ENCODE measurements at places on chromosomes 5 and 9. TPM values are rescaled to one million over a fixed set of nuclear protein-coding genes. Genes with fewer than 3 reads are reported as not detected.
A peak's percentile ranks its signal among the peaks of the same experiment; 100 is the strongest.

The LNPEP gene
- 65.1 TPM for total RNA-seq

DNA sequence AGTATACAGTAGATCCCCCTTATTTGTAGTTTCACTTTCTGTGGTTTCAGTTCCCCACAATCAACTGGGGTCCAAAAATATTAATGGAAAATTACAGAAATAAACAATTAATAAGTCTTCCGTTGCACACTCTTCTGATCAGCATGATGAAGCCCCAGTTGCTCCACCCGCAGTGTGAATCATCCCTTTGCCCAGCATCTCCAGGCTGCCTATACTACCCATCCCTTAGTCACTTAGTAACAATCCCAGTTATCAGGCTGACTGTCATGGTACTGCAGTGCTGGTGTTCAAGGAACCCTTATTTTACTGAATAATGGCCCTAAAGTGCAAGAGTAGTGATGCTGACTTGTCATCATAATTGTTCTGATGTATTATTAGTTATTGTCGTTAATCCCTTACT is 28.9 kb downstream of the SHC3 start:
- H3K4me3 ChIP-seq = no peak overlapping the region
- H3K27ac ChIP-seq = no peak overlapping the region
- H3K27me3 ChIP-seq = no peaks in the 10 kb centered on the region
- no peak for DNase-seq
- H3K4me1 ChIP-seq = no peaks in the 10 kb centered on the region
- H3K36me3 ChIP-seq = no peaks in the 10 kb centered on the region

The SHC3 gene
- 1.0 TPM for total RNA-seq

DNA sequence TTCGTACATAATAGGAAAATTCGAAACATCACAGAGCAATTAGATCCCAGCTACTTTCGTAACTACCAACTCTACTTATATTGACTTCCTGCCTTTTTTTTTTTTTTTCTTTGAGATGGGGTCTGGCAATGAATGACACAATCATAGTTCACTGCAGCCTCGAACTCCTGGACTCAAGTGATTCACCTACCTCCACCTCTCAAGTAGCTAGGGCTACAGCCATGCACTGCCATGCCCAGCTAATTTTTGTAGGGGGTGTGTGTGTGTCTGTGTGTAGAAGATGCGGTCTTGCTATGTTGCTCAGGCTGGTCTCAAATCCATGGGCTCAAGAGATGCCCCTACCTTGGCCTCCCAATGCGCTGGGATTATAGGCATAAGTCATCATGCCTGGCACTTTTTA is 5.8 kb upstream of the PAIP2 start:
- H3K4me1 ChIP-seq = no peaks in the 10 kb centered on the region
- no peak for DNase-seq

The SFXN1 gene
- total RNA-seq = 30.5 TPM

- H3K27ac ChIP-seq = peak overlapping the region; percentile 25
- H3K4me3 ChIP-seq = no peak overlapping the region
- H3K27me3 ChIP-seq = no peaks in the 10 kb centered on the region
Observed at GRCh38 chr5:142006363-142007236, 6.2 kb downstream of the GNPDA1 start.

The NUDT2 gene
- 22.0 TPM for total RNA-seq
